ENCODE measurements at places on chromosomes 11 and 22.
A peak's percentile ranks its signal among the peaks of the same experiment; 100 is the strongest.

GRCh38 chr11:43735961-43736360 lies 55.4 kb downstream of the HSD17B12 start:
- no peak for DNase-seq

DNA sequence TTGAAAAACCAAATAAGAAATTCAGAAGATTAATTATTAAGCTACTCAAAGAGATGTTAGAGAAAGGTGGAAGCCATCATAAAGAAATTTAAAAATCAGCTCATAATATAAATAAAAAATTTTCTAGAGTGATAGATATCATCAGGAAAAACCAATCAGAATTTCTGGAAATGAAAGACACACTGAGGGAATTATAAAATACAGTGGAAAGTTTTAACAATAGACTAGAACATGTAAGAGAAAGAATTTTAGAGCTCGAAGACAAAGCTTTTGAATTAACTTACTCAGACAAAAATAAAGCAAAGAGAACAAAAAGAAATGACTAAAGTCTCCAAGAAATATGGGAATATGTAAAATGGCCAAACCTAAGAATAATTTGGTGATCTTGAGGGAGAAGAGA lies 1926.9 kb upstream of the RAG2 start:
- DNase-seq: no peak

GRCh38 chr11:119537306-119538253 lies 114.6 kb upstream of the THY1 start:
- no peak for DNase-seq

- DNase-seq: no peak
These were observed 319.2 kb upstream of the ARHGAP42 start for GRCh38 chr11:100367892-100368291.

DNA sequence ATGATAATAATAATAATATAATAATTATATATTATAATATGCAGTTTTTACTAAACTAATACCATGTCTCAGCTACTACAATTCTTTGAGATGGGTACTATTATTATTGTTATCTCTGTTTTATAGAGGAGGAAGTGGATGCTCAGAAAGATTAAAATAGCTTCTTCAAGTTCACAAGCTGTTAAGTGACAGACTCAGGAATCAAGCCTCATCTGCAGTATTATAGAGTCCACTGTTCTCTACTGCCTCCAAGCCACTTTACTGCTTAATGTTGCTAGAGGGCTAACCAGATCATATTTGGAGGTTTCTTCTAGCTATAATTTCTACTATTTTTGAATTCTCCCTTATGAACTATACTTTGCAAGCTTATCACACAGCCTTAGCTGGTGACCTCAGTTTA lies 62.7 kb downstream of the CSTPP1 start:
- no peak for DNase-seq

DNA sequence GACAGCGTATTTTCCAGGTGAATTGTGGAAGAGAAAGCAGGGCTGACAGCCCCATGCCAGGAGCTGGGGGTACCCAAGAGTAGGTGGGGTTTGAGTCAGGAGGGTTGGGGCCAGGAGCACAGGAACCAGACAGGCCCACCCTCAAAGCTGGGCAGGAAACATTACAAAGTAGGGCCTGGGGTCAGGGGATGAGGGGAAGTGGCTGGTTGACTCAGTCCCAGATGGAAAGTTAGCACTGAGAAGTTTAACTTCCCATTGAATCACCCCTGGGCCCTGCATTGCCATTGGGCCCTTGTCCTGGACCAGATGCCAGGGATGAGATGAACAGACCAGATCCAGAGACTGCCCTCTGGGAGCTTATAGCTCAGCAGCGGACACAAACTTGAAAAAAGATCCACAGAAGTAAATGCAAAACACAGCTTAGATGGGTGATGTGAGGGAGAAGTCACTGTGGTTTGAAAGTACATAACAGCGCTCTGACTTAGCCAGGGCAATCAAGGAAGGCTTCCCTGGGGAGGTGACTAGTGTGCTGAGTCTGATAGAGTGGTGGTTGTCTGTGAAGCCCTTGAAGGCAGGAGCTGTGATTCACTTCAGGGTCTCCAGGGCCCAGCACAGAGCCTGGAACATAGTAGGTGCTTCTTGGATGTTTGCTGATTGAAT lies 2.2 kb downstream of the MAFF start:
- no peak for DNase-seq

DNA sequence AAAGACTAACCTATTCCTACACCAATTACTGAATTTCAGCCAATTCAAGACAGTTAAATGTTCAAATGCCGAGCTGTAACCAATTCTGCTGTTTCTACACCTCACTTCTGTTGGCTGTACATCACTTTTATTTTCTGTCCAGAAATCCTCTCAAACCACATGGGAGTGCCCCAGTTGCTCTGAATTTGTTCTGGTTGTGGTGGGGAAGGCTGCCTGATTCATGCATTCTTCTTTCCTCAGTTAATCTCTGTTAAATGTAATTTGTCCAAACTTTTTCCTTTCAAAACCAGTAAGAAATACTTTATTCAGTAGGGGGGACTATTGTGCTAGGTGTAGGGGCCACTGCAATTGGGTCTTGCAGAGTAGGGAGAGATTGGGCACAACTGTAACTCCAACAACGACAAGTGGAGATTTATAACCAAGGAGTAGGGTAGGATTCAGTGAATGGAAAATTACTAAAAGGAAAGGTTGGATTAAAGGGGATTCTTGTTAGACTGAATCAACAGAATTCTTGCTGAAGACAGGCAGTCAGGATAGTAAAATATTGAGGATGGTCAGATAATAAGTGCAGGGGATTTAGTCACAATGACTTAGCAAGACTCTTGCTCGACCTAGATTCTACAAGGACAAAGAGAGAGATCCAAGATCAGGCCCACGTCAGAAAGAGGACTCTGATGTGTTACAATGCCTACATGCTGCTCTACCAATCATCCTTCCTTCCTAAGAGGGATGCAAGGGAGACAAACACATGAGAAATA lies 593.5 kb upstream of the FAT3 start:
- no peak for DNase-seq

GRCh38 chr22:48248901-48249455 lies 1486.5 kb downstream of the TBC1D22A start:
- DNase-seq: no peak

DNA sequence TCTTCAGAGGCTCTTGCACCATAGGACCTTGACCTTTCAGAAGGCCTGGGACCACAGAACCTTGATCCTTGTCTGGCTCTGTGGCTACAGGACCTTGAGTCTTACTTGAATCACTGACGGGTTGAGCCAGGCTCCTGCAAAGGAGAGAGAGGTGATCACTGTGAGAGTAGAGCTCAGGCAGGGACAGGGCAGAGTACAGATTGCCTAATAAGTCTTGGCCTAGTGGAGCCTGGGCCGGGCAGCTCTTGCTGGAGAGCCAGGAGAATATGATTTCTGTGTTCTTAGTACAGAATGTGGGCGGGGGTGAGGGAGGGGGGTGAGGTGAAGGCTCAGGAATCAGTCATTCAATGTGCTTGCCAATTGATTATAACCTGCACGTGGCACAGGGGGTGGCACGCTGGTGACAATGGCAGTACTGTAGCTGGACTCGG lies 26.0 kb downstream of the SERPINH1 start:
- no peak for DNase-seq

GRCh38 chr22:49255154-49255553 lies 572.5 kb downstream of the BRD1 start:
- DNase-seq: peak; percentile 72

DNA sequence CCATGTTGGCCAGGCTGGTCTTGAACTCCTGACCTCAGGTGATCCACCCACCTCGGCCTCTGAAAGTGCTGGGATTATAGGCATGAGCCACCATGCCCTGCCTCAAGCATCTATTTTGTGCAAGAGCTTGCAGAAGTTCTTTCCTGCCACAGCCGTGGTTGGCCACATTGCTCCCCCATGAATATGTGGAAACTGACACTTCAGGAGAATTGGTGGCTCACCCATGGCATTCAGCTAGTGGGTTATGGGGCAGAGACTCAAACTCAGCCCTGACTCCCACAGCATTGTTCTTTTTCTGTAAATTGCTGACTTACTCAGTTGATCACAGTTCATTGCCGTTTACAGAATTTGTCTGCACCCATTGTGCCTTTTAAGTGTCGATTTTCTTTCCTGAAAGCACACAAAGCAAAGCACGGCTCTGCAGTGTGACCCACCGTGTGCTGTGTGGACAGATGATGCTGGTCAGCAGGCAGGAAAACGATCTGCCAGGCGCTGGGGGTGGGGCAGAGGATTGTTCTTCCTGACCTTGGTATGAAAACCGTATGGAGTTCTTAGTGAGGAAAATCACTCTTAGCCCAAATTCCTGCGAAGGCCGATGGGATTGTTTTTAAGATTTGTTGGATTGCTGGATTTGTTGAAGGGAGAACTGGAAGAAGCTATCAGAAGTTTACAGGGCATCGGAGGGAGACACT lies 115.6 kb downstream of the PTPRJ start:
- DNase-seq: no peak

DNA sequence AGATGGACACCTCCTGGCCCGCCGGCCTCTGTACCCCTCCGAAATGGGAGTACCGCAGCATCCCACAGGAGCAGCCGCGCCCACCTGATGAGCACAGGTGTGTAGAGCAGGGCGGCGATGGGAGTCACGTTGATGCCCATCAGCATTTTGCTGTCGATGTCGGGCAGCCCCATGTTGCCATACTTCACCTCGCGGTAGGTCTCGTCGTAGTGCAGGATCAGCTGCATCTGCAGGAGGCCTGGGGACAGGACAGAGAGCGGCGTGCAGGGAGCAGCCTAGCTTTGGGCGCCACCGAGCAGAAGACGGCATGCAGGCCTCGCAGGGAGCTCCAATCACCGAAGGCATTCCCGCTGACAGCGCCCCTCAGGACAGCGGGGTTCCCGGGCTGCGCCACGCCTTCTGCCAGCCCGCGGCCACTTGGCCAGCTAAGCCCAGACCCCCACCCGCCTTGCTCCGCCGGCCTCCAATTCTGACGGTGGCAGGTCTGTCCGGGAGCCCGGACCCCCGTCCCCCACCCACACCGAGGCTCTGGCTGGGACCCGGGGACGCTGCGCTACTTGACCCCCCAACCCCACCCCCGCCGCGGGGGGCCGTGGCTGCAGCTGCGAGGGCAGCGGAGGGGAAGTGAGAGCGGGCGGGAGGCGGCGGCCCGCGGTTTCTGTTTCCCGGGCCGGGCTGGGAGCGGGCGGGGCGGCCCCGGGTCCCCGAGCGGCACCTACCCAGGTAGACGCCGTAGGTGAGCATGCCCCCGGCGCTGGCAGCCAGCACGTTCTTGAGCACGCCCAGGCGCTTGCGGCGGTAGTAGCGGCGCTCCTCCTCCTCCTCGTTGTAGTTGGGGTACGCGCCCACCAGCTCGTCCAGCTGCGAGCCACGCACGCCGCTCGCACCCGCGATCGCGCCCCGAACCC lies 705 bp downstream of the UNC93B1 start:
- DNase-seq: no peak

DNA sequence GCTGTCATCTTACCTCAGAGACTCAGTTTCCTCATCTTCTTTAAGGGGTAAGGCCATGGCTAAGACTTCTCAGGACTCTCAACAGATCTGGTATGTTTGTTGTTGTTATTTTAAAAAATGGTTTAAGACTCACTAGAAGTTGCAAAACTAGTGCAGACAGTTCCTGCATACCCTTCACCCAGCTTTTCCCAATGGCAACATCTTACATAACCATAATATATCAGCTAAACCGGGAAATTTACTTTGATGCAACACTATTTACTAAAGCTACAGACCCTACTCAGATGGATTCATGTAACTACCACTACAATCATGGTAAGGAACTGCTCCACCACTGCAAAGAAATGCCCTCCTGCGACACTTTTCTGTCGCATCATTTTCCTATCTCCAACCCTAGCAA lies 20.4 kb downstream of the LGR4 start:
- no peak for DNase-seq

- DNase-seq: no peak
These were observed 878.6 kb upstream of the CCDC90B start for GRCh38 chr11:84164728-84165127.

DNA sequence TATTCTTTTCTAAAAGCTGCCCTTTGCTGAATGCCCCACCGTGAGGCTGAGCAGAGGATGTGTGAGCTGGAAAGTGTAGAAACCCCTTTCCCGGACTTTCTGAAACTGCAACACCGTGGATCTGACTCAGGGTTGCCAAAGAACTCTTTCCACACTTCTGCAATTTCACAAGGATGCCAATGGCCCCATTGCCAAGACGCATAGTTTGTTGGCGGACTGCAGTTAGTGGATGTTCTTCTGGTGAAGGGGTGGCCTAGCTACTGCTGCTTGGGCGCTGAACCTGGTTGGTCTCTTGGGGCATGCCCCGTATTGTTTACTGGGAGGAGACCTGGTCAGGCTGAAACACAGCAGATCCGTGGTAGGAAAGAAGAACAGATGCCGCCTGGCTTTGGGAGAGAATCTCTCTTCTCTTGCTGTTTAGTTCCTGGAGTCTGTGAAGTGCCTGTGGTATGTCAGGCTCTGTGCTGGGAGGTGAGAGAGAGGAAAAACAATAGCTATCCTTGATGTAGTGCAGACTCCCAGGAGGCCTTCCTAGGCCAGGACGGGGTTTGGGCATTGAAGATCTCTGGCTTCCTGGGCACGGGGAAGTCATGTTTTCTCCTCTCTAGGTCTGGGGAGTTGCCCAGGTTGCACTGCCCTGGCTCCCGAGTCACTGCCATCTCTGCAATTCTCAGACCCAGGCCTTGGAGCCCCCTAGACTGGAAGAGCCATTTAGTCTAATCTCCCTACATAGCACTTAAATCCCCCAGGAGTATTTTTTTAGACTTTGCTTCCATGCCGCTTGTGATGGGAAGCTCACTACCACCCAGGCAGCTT lies 26.9 kb downstream of the CD82 start:
- peak; percentile 91 for DNase-seq

DNA sequence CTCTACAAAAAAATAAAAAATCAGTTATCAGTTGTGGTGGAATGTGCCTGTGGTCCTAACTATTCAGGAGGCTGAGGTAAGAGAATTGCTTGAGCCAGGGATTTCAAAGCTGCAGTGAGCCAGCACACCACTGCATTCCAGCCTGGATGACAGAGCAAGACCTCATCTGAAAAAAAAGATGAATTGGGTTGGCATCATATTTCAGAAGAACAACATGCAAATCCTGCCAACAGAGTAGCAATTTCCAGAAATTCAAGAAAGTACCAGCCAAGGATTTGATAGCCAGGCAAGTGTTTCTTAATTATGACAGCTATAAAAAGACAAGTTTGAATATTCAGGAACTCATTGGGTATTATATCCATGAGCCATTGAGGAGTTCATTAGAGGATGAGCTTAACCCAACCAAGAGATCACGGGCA lies 75.2 kb downstream of the USP47 start:
- no peak for DNase-seq

DNA sequence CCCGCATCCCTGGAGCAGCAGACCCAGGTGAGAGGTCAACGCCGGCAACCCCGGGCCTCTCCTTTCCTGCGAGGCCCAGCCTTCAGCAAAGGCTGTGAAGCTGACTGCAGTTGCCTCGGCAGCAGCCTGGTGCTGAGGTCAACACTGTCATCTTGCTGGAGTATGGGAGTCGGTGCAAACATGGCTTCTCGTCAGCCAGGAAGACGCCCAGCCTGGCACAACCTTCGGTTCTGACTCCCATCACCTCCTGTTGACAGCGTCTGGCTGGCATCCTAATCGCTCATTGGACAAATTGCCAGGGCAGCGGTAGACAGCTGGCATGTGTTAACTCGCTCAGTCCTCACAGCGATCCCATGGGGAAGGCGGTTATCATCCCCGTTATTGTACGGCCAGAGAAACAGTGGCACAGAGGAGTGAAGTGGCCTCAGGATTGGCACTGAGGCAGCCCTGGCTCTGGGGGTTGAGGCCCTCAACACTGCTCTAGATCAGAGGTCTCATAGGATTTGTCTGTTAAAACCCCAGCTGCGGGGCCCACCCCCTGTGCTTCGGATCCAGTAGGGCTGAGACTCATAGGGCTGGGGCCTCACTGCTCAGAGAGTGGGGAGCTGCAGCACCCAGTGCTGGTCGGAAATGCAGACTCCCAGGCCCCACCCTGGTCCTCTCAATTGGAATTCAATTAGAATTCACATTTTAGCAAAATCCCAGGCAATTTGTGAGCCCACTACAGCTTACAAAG lies 39.3 kb upstream of the TP53I11 start:
- peak; percentile 88 for DNase-seq

Measured in lower leg skin (tissue), 4 donors.